ENCODE measurements at places on chromosomes 6 and 20. TPM values are rescaled to one million over a fixed set of nuclear protein-coding genes. Genes with fewer than 3 reads are reported as not detected.

The INSM1 gene
- total RNA-seq = not detected

- DNase-seq = no peak
These were observed 79.8 kb upstream of the SCAF8 start for GRCh38 chr6:154653385-154653784.

The LY6G6D gene
- total RNA-seq = not detected

DNA sequence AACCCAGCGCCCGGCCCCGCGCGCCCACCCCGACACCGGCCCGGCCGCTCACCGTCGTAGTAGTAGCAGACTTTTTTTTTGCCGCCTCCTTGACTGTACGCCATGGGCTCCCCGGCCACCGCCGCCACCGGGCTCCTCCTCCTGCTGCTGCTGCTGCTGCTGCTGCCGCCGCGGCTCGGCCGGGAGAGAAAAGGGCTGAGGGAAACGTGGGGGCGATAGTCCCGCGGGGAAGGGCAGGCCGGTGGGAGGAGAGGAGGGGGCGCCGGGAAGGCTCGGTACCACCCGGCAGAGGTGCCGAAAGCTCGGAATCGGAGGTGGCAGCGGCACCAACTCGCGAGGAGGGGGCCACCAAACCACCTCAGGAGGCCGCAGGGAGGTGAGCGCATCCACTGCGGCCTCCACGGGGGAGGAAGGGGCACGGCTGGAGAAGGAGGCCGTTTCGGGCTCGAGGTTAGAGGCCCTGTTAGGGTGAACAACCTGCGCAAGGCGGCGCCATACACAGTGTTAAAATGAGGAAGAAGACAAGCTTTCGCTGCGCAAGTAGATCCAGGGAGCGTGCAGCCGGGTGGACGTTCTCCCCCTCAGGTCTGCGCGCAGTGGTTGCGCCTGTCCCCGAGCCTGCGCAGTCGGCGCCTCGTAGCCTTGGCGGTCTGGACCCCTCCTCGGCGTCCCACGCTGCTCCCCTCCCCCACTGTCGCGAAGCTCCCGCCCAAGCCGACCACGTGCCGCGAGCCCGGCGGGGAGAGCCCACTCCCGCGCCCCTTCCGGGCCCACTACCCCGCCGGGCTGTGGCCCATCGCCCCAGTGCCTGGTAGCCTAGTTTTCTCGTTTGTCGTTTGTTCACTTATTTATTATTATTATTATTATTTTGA lies at the start of gene HDAC2:
TSS of gene HDAC2 (minus strand) at position 344 of the 872 bp plus-strand sequence. CDS start at position 104, 240 bp downstream.
- DNase-seq = peak; percentile 40

The PRDM13 gene
- total RNA-seq = not detected

GRCh38 chr20:44419131-44419844 lies 56.4 kb upstream of the TTPAL start:
- DNase-seq = no peak

DNA sequence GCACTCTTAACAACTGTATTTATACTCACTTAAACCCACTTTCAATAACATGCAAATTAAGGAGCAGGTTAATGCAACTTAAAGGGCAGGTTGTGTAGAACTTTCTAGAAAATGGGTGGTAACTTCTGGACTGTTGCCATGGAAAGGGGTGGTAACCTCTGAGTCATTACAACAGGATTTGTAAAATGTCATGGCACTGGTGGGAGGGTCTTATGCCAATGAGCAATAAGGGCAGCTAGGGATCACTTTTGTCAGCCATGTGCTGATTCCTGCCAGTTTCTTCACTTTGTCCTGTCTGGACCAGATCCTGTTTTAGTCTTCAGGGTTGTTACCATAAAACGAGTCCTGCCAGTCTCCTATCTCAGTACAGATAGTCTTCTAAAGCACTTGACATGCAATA lies 560.5 kb upstream of the PTCHD4 start:
- no peak for DNase-seq

The CDH4 gene
- total RNA-seq = under 0.01 TPM

The SLC16A10 gene
- 5.4 TPM for total RNA-seq

DNA sequence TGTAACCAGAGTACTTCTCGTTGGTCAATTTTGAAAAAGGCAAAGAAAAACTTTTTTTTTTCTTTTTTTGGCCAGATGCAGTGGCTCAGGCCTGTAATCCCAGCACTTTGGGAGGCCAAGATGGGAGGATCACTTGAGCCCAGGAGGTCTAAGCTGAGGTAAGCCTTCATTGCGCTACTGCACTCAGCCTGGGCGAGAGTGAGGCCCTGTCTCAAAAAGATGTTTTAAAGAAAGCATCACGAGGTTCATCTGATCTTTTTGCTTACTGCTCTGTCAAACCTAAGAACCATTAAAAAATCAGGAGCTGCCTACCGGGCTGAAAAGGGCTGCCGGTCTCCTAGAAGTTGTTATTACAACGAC lies 607 bp downstream of the LYRM2 start:
- no peak for DNase-seq

The SIRPD gene
- not detected for total RNA-seq

DNA sequence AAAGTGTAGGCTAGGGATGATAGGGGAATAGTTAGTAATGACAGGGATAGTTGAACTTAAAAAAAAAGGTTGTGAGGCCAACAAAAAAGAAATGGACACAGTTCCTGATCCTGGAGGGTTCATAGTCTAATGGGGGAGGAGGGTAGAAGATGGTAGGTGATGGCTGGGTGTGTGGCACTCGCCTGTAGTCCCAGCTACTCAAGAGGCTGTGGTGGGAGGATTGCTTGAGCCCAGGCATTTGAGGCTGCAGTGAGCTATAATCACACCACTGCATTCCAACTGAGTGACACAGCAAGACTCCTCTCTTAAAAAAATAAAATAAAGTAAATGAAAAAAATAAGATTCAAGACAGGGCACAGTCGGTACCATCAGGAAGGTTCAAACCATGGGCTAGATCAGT lies 2.4 kb upstream of the MICB start:
- no peak for DNase-seq

GRCh38 chr20:52496191-52496590 lies 304.6 kb upstream of the ZFP64 start:
- no peak for DNase-seq

DNA sequence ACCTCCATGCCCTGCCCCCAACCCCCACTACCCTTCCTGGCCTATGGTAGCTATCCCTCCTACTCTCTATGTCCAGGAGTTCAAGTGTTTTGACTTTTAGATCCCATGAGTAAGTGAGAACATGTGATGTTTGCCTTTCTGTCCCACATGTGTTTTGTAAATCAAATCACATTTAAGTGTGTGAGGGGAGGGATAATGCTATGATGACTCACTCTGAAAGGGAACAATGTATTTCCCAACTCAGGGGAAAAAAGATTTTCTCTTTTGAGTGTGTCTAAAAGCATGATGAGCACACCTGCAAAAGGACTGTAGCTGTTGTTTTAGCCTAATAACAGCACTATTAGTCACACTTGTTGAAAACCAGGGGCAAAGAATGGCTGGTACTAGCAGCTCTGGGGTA lies 193.7 kb downstream of the GJA10 start:
- no peak for DNase-seq

The SLCO4A1 gene
- total RNA-seq = 15.4 TPM

The PTCRA gene
- not detected for total RNA-seq

The ABHD16B gene
- not detected for total RNA-seq

DNA sequence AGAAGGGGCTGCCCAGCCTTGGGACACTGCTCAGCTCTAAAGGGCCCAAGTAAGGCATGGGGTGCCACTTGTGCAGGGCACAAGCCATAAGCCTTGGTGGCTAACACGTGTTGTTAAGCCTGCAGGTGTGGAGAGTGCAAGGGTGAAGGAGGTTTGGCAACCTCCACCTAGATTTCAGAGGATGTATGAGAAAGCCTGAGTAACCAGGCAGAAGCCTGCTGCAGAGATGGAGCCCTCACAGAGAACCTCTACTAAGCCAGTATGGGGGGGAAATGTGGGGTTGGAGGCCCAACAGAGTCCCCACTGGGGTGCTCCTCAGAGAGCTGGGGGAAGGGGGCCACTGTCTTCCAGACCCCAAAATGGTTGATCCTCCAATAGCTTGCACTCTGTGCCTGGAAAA lies 32.6 kb downstream of the SERINC1 start:
- no peak for DNase-seq

- no peak for DNase-seq
These were observed 96.3 kb downstream of the ASXL1 start for GRCh38 chr20:32454164-32455145.

GRCh38 chr20:19828232-19828631 lies 70.2 kb downstream of the RIN2 start:
- no peak for DNase-seq

GRCh38 chr6:131013495-131013894 lies 49.5 kb downstream of the EPB41L2 start:
- no peak for DNase-seq

- DNase-seq = no peak
These were observed 77.8 kb upstream of the XRN2 start for GRCh38 chr20:21225215-21225947.

Measured in breast epithelium (tissue), 4 donors.